ENCODE measurements at places on chromosomes 7 and 10.

DNA sequence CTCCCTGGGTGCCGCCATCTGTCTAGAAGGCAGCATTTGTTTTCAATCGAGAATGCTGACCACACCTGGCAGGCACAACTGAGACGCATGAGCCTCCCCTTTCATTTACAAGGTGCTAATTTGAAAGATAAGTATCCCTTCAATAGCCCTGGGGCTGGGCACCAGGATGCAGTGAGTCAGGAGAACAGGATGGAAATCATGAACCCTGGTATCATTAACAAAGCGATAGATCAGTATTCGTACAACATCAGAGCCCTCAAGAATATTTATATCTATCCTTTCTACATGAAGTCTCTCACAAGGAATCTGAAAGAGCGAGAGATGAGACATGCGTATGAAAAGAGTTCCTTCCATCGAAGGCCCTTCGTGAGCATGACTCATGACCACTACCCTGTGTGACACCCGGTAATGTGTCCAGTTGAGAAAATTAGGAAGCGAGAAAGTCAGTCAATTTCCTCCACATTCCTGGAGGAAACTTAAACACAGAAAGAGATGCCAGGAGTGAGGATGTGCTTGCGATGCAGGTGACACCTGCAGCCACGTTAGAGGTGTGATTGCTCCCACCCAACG lies 123.1 kb upstream of the PITRM1 start:
- DNase-seq, result no peak

DNA sequence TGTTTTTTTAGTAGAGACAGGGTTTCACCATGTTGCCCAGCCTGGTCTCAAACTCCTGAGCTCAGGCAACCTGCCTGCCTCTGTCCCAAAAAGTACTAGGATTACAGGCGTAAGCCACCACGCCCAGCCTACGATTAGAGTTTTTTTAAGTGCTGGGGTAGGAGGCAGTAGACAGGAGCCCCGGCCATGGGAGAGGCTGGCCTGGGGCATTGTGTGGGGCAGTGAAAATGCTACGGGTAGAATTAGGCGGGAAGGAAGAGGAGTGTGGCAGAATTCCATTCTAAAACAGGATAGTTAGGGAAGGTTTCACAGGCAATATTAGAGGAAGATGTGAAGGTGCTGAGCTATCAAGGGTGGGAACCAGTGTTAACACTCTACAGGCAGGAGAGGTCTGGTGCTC lies 31.3 kb upstream of the FXYD4 start:
- no peak for DNase-seq

GRCh38 chr10:30911303-30911863 lies 120.3 kb downstream of the ZNF438 start:
- no peak for DNase-seq

GRCh38 chr10:86066696-86067095 lies 299.9 kb downstream of the GRID1 start:
- no peak for DNase-seq

DNA sequence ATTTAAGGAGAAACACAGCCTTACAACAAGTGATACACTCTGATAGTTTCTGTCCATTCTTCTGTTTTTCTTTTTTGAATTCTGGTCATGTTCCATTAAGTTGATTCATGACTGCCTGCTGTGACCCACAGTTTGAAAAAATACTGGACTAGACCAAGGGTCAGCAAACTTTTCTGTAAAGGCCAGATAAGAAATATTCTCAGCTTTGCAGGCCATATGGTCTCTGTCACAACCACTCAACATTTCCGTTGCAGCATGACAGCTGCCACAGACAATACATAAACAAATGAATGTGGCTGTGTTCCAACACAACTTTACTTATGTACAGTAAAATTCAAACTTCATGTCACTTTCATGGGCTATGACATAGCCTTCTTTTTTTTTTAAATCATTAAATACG lies 156.7 kb downstream of the PLXNA4 start:
- no peak for DNase-seq

GRCh38 chr10:129049501-129049900 lies 417.5 kb upstream of the MGMT start:
- no peak for DNase-seq

DNA sequence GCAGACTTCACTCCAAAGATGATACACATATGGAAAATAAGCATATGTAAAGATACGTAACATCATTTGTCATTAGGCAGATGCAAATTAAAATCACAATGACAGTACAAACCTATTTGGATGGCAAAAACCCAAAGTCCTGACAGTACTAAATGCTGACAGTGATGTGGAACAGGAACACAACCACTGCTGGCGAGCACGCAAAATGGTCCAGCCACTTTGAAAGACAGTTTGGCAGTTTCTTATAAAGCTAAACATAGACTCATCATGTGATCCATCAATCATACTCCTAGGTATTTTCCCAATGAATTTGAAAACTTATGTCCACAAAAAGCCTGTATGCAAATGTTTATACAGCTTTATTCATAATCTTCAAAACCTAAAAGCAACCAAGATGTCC lies 200.7 kb downstream of the RAMP3 start:
- DNase-seq, result no peak

DNA sequence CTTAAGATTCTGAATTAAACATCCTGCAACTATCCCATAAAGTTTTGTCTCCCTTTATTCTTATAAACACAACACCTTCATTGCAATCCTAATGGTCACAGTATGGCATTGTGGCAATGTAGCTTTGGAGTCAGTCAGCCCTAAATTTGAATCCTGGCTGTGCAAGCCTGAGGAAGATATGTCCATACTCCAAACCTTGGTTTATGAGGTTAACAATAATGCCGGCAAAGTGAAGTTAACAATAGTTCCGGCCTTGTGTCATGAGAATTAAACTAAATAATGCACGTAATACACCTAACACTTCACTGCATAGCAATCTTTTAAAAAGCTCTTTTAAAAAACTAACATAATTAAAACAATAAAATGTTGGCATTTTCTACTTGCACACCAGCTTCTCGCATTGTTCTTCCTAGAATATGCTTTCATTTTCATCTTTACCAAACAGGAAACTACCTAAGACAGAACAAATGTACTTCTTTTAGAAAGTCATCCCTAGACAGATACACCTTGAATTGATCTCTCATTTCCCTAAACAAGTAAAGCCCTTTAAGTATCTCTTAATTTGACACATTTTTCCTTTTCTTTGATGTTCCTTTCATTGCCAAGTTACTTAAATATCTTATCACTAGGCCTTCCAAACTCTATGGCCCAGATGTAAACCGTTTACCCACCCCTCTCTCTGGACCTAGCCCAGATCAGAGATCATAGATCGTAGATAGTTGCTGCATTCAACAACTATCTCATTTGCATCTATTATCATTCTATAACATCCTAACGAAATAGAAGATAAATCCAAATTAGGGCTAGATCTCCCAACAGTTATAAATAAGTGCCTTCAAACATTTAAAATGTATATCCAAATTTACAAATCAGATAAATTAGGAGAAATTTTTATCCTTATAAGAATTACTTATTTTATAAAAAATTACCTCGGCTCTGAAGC lies 66.7 kb downstream of the CREB3L2 start:
- DNase-seq, result no peak

DNA sequence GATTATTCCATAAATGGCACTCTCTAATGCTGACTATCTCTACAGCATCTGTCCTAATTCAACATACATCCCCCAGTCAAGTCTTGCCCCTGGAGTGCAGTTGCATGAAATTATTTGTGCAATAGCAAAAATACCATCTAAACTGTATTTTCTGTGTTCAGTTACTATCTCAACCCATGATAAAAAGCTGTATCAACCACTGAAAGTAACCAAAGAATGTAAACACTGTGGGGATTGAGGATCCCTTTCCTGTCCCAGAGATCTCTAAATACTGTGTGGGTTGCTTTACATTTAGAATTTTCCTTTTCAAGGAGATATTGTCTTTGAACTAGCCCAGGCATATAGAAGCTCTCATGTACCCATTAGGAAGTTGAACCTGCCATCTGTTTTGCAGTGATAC lies 23.9 kb upstream of the DGKI start:
- DNase-seq, result no peak

DNA sequence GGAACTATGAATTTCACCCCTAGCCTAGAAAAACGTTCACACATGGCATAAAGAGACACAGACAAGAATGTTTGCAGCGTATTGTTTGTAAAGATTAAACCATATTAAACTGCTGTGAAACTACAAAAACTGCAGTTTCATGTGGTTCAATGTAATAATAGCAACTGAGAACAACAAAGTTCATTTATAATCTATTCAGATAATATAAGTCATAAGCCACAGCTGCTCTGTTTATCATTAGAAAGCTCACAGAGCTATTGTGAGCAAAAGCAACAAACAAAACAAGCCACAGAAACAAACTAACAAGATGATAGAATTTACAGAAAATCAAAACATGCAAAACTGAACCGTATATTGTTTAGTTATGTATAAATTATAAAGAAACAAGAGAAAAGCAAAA lies 113.5 kb downstream of the AHR start:
- no peak for DNase-seq

DNA sequence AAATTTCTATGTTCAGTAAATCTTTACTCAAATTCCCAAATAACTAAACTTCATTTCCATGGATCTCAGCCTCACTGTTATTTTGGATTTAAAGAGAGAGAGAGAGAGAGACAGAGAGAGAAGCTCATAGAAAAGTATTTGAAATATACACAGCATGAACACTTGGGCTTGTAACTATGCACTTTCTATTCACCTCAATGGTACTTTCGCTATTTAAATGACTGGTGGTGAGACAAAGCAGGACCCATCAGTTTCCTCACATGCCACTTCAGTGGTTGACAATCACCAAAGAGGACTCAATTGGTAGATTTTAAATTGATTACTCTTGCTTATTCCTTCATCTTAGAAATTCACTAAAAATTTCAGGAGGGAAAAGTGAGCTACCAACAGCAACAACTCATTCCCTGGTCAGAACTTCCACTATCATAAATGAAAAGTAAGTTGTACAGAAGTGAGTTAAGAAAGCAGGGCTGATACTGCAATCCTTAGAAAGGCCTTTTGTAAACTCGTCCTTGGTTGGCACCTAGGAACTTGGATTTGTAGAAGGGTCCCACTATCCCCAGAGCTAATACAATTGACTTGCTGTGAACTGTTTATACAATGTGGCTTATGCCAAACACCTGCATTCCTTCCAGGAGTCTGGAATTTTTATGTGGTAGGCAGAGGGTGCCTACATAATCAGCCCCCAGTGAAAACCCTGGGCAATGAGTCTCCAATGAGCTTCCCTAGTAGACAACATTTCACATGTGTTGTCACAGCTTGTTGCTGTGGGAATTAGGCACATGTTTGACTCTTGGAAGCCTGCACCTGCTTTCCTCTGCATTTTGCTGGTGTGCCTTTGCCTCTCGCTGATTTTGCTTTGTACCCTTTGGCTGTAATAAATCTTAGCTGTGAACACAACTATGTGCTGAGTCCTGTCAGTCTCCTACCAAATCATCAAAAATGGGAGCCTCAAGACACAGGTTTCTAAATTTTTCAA lies 10.8 kb downstream of the ERLIN1 start:
- no peak for DNase-seq

- DNase-seq, result no peak
Observed at GRCh38 chr7:108114117-108114841, 15.9 kb downstream of the LAMB4 start.

- DNase-seq, result no peak
Observed at GRCh38 chr10:117781216-117781831, 238.8 kb downstream of the EMX2 start.

GRCh38 chr10:87720665-87721064 lies 61.0 kb downstream of the PAPSS2 start:
- DNase-seq, result no peak

- DNase-seq, result no peak
Observed at GRCh38 chr7:123533553-123533917, 860 bp downstream of the IQUB start.

DNA sequence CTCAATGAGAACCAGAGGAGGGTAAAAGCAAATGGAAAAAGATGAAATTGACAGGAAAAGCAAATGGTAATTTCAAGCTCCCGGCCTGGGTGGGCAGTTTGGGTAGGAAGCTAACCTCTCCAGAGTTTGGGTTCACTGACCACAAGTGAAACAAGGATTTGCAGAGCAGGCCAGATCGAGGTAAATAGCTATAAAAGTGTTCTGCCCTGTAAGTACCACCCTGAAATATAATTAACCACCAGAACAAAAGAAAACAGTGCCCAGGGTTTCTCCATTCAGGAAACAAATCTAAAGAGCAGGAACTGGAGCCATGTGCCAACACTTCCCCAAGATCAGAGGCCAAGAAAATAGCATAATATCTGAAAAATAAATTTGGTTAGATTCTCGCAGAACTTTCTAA lies 276.7 kb upstream of the MEOX2 start:
- DNase-seq, result no peak

DNA sequence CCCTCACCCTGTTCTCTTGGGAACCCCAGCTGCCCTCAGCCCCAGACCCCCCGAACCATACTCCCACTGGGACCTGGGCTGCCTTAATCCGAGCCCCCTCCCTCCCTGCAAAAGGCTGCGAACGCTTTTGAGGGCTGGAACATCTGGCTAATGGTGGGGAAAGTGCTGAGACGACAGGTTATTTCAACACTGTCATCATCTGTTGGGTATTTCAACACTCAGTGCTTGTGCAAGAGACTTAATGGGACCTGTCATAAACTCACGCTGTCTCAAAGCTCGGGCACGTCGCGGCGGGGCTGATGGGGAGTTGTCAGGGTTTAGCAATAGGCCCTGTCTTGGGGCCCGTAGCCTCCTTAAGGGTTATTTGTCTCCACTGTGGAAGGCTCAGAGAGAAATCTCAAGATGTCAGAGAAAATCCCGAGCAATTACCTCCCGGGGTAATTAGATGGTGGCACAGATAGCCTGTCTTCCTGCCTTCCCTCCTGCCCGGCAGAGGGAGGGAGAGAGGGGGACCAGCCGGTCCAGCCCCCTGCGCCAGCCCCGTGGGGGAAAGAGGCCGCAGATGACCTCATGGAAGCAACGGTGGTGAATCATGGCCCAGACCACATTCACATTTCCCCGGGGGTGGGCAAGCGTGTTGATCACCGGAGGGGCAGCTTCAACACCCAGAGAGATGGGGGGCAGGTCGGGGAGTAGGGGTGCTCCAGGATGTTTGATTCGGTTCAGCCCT lies 88.7 kb upstream of the MYL10 start:
- DNase-seq, result peak; percentile 64

DNA sequence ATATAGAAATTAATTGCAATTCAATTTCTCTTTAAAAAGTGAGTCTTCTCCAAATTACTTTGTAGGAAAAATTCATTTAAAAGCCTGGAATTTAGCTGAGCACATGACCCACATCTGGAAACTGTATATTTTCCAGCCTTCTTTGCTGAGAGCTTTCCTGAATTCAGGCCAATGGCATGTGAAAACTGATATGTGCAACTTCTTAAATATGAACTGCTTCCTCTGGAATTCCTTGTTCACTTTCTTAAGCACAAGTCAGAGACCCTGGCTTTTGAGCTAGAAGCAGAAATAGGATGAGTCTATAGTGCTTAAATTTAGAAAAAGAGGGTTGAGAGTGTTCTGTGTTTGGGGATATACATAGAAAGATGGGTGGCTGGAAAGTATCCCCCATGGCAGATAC lies 365.1 kb upstream of the MTPN start:
- DNase-seq, result no peak

GRCh38 chr10:104300736-104301292 lies 31.8 kb downstream of the GSTO2 start:
- DNase-seq, result peak; percentile 84

- DNase-seq, result no peak
Observed at GRCh38 chr7:152902870-152903860, 143.6 kb downstream of the ACTR3B start.

GRCh38 chr7:15399441-15399840 lies 162.4 kb downstream of the AGMO start:
- no peak for DNase-seq

GRCh38 chr7:11636274-11636673 lies 195.7 kb downstream of the THSD7A start:
- DNase-seq, result no peak

GRCh38 chr7:7812112-7812511 lies 93.7 kb upstream of the RPA3 start:
- no peak for DNase-seq
